Retina (tissue), 1 donor: ENCODE measurements at places on chromosomes 5 and 9.

GRCh38 chr5:141051521-141051866, 320 bp downstream of the PCDHB1 start:
- peak; percentile 3 for DNase-seq

GRCh38 chr5:37786862-37787519, 52.9 kb downstream of the GDNF start:
- DNase-seq = no peak

DNA sequence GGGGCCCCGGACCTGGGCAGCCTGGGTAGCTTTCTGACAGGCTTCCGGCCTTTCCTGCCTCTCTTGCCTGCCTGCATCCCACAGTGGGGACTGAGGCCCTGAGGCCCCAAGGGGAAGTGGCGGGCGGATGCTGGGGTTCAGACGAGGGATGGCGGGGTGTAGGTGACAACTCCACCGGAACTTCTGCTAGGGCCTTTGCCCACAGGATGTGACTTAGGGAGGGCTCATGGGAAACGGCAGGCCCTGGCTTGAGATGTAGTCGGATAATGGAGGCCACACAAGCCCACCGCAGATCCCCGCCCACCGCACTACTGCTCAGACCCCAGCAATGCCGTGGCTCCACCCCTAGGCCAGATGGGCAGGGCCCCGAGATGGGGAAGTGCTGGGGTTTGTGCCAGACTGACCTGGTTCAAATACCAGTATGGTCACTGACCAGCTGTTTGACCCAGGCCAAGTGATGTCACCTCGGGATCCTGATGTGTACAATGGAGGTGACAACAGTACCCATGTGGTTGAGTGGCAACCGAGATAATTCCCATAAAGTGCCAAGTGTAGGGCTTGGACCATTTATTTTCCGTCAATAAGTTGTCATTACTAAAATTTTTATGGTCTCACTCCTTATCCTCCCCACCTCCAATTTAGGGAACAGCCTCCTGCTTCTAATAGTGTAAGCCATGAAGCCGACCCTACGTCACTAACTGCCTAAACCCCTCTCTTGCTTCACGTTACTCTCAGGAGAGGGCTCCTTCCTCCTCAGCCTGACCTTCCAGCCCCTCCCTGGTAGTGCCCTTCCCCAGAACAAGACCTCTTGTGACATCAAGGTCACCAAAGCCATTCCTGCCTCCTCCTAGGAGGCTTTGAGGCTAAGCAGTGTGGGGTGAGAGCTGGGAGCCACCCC, 2.5 kb upstream of the CDK9 start:
- no peak for DNase-seq

DNA sequence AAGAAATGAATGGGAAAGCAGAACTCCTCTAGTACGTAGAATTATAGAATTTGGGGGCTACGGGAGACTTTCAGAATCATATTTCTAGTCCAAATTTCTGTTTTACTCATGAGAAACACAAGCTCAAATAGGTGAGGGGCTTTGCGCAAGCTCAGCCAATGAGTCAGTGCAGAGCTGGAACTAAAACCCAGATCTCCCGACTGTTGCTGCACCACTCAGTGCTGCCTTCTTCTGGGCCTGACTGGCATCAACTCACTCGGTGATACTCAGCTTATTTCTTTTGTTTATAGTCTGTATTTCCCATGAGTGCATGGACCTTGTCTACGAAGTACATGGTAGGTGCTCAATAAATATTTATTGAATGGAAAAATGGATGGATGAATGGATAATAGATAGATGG, 280.2 kb downstream of the CDK5RAP2 start:
- DNase-seq = no peak

DNA sequence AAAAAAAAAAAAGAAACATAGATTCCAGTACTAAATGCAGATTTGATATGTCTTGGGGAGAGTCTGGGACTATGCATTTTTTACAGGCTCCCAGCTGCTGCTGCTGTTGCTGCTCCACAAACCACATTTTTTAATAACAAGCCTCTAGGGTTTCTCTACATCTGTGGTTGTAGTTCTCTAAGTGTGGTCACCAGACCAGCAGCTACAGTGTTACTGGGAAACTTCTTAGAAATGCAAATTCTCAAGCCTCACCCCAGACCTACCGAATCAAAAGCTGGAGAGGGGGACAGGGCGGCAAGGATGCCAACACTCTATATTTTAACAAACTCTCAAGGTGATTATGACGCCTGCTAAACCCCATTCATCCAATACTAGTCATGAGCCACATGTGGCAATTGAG, 293.4 kb upstream of the PTGER4 start:
- DNase-seq = no peak

GRCh38 chr5:58496488-58496887, 5.3 kb downstream of the GAPT start:
- no peak for DNase-seq

- no peak for DNase-seq
Observed at GRCh38 chr5:122473138-122473843, 161.3 kb downstream of the SNCAIP start.

DNA sequence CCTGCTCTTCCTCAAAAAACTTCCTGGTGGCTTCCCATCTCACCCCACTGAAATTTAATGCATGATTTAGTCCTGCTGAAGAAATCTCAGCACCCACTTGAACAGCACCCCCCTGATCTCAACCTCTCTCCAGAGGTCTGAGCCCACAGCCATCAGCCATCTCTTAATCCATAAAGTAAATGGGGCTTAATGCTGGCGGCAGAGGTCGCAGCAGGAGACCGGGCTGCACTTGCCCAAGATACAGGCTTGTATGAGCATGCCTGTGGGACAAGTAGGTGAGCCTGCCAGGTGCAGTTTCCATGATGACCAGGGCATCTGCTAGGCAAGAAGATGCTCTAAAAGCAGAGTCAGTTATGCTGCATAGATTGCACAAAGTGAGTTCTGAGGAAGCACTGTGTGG, 52.4 kb upstream of the CTXN3 start:
- no peak for DNase-seq

DNA sequence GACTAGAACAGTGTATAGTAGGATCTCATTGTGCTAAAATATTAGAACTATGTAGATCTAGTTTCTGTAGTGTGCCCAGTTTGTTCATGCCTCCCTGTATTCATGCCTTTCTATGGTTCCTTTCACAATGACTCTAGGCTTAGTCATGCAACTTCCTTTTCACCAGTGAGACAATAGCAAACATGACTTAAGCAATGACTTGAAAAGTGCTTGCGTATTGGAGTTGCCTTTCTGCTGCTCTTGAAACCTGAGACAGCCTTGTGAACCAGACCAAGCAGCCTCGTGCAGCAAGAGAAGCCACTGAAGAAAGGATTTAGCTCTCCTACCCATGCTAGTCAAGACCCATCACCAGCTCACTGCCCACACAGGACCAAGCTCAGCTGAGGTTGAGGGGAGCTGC, 294.5 kb upstream of the TAS2R1 start:
- DNase-seq = no peak
